Stimulated activated CD8-positive, alpha-beta memory T cell treated with anti-CD3 and anti-CD28 coated beads, Interleukin-7, amount 100 ng/mL, for 4 hours (primary cell): ENCODE measurements at places on chromosomes 4 and X.

DNA sequence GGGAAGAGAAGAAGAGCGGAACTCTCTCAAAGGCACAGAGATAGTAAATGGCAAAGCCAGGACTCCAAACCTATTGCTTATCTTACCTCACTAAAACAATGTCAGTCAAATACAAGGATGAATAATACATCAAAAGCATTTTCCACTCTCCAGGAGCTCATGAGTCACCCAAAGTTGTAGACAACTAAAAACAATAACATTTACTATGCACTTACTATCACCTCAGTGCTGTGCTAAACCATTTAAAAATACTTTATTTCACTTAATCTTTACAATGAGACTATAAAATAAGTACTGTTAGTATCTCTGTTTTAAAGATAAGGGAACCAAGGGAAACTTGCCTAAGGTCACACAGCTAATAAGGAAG is 163.2 kb upstream of the SPANXC start:
- DNase-seq, result no peak

- no peak for DNase-seq
These were observed 349.9 kb upstream of the KLF3 start for GRCh38 chr4:38313999-38314561.

DNA sequence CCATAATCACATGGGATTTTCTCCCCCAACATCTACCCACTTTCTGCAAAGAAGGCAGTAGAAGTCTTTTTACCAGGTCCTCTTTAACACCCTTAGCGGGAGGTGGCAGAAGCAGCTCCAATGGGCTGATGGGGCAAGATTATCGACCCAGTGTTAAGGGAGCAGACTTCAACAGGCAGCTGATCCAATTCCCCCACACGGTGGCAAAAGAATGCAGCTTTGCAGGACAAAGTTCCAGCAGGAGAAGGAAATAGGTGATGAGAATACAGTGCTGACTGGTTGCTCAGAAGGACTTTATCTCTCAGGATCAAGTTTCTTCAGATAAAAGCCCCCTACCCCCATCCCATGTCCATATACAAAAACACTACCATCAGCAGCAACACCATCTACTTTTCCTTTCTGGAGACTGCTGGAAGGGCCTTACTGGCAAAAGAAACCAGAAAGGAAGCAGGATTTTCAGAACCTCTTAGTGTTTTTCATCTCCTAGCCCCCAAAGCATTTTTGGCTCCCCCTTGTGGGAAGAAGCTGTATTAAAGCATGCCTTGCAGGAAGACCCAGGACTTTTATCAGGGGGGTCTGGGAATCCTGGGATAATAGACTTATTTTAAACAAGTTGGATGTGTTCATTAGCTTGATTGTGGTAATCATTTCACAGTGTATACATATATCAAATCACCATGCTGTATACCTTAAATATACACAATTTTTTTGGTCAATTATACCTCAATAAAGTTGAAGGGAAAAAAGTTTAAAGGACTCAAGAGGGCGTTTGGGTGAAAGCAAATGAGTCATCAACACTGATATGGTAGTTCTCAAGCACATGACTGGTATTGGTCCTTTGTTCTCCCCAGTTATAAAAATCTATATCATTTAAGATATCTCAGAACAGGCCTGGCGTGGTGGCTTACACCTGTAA is 146.4 kb downstream of the GPC3 start:
- no peak for DNase-seq

- DNase-seq, result no peak
These were observed 85.3 kb downstream of the RTL5 start for GRCh38 chrX:72046447-72046846.

- DNase-seq, result no peak
These were observed 741 bp downstream of the ANAPC4 start for GRCh38 chr4:25377572-25378436.

DNA sequence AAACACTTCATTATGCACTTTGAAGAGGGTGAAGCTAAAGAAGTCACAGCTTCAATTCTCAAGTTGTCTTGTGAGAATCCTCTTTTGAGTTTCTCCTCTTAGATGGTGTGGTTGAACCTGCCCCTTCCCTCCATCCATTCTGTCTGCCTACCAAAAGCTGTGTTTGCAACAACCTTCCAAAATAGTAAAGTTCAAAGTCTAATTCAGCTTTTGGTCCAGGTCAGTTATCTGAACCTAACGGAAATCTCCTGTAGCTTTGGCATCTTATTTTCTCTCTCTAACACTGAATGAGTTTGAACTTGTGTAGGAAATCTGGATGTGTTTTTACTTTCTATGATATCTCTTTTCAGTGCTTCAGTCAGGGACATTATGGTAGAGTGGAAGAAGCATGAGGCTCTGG is 201.7 kb upstream of the AR start:
- DNase-seq, result no peak

- DNase-seq, result no peak
These were observed 200.9 kb upstream of the MAB21L2 start for GRCh38 chr4:150381036-150381435.

DNA sequence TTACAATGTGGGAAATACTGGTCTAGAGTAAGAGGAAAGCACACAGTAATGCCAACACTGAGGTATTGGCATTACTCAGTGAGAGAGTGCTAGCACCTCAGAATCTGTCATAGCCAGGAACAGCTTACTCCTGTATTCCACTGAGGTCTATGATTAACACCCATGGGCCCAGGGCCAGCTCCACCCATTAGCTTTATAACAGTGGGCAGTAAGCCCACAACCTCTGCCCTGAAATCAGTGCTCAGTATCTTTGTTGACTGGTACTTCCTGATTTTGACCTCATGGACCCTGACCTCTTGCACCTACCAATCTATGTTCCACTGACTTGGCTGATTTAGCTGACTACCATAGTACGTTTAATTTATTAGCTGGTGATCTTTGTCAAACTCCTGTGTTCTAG is 56.1 kb downstream of the LANCL3 start:
- no peak for DNase-seq

DNA sequence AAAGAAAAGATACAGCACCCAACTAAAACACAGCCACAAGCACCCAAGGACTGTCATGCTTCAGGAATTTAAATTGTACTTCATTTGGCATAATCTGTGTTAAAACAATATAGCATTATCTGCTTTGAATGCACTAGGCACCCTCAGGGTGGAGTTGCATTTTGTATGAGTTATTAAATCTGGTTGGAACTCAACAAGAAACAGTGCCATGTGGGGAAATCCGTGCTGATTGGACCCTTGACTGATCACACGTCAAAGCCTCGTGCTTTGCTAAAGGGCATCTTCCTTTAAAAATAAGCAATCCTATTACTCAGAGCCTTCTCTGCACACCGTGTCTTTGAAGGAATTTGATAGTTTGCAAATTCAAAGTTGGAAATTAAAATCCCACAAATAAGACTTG is 35.4 kb downstream of the IGFBP7 start:
- no peak for DNase-seq

DNA sequence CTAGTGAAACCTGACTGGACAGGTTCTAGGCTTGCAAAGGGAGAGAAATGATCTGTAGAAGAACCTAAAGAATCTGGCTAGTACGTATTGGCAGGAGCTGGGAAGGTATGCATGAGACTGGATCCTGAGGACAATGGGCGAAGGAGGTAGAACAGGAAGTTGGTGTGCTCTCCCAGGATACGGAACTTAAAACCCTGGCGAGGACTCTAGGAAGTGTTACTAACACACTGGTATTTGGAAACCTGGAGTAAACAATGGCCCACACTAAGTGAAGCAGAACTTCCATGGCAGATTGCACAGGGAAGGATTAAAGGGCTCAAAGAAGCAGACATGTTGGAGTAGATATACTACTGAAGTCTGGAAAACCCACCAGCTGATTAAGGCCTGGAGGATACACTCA is 9.1 kb downstream of the SYN1 start:
- no peak for DNase-seq

DNA sequence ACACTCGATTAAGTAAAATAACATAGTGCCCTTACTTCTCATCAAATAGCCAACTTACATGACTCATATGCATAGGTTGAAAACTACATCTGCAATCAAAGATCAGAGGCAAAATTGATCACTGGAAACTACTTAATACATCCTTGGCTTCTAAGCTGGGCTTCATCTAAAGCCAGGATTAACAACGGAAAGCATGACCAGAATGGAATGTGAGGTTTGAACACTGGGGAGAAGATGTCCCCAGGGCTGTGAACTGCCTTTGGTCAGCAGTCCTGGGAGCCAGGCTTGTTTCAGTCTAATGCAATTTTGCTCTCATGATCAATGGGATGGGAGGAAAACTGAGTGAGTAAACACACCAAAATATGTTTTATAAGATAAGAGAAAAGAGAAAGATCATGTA is 192.5 kb upstream of the TTC29 start:
- no peak for DNase-seq

- DNase-seq, result no peak
These were observed 239.4 kb upstream of the BOD1L1 start for GRCh38 chr4:13866881-13867280.

GRCh38 chr4:114021451-114021850 is 42.0 kb upstream of the ARSJ start:
- no peak for DNase-seq

GRCh38 chr4:147160908-147161513 is 215.3 kb upstream of the TTC29 start:
- DNase-seq, result no peak

DNA sequence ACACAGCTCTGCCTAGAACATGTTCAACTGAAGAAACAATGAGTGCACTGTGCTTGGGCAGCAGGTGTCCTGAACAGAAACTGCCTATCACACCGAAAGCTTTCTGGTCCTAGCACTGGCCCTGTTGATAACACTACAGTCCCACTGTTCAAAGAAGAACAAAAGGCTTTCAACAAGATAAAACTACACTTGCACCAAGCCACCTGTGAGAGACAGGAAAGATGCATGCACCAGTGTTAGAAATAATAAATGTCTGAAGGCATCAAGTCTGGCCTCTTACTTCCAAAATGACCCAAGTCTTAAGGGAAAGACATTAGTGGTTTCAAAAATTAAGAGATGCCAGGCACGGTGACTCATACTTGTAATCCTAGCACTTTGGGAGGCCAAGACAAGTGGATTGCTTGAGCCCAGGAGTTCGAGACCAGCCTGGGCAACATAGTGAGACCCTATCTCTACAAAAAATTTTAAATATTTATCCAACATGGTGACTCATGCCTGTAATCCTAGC is 68.7 kb downstream of the APBB2 start:
- no peak for DNase-seq

GRCh38 chr4:84224522-84224921 is 274.6 kb downstream of the NKX6-1 start:
- no peak for DNase-seq

GRCh38 chr4:107894138-107894603 is 37.2 kb upstream of the CYP2U1 start:
- no peak for DNase-seq

GRCh38 chr4:52976523-52977230 is 114.6 kb downstream of the RASL11B start:
- no peak for DNase-seq

GRCh38 chrX:50456712-50457484 is 13.7 kb downstream of the DGKK start:
- DNase-seq, result no peak

DNA sequence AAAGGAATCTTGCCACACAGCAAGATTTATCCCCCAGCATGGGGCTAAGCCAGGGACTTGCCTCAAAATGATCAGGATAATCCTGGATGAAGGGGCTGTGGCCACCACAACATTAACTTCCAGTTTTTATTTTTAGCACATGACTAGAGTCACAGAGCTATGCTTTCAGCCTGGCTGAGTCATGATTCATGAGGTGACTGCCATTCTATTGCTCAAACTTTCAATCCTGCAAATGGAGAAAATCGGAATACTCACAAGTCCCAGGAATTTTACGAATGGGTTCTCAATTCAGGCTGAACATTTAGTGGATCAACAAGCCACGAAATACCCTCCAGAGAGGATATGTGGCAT is 70.7 kb upstream of the HPGD start:
- DNase-seq, result no peak

GRCh38 chr4:27326991-27327390 is 466.4 kb downstream of the STIM2 start:
- no peak for DNase-seq

GRCh38 chr4:102469806-102470205 is 31.4 kb upstream of the NFKB1 start:
- DNase-seq, result no peak

GRCh38 chr4:164753873-164754488 is at the start of gene SMIM31:
Gene SMIM31 (plus strand): TSS chr4:164754131. CDS start chr4:164770444, 16,313 bp downstream.
- no peak for DNase-seq

DNA sequence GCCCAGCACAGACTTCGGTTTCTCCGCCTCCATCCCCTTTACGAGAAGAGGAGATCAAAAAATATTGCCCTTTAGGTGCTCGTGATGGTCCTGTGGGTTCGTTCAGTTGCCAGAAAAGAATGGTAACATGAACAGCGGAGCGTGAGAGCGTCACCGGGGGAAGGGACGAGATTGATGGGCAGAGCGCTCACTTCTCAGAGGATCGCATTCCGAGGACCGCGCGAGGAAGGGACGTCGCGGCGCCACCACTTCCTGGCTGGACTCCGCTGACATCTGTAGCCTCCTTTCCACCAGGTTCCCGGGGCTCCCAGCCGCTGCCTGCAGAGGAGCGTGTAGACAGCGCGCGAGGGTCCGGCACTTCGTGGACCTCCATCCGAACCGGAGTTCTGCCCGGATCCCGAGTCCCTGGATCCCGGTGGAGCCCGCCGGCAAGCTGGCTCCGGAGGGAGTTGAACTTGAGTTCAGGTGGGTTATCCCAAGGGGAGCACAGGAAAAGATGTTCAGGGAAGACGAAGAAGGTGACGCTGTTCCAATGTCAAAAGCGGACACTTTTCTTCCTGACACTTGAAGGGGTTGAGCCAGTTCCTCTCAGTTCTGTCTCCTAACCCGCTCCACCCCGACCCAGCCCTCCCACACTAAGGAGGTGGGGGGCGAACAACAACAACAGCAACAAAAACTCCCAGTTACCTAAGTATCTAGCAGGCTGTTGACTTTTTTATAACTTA is 484 bp downstream of the GALNTL6 start:
- no peak for DNase-seq

- no peak for DNase-seq
These were observed 66.1 kb downstream of the PTTG2 start for GRCh38 chr4:38026158-38026740.

GRCh38 chrX:20066968-20067708 is 49.6 kb downstream of the MAP7D2 start:
- no peak for DNase-seq
